ENCODE measurements at places on chromosomes 2 and 18. TPM values are rescaled to one million over a fixed set of nuclear protein-coding genes. Genes with fewer than 3 reads are reported as not detected.

- peak; percentile 8 for DNase-seq
Measured at GRCh38 chr2:225282858-225283710, 116.4 kb upstream of the NYAP2 start.

DNA sequence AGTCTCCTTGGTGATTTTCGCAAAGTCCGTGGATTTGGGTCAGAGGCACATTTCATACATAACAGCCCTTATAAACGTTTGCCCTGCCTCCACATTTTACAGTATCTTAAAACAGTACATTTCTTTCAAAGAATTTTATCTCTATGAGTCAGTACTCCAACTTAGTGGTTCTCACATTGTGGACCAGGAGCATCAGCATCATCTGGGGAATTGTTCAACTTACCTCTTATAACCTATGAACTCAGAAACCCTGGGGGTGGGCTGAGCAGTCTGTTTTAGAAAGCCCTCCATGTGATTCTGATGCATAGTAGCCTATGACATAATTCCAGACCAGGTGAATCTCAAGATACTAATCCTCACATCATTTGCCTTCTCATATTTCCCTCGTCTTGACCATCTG, 12.4 kb downstream of the SUPT7L start:
- DNase-seq: no peak

GRCh38 chr2:159228081-159228581, 58.4 kb downstream of the WDSUB1 start:
- DNase-seq: no peak

DNA sequence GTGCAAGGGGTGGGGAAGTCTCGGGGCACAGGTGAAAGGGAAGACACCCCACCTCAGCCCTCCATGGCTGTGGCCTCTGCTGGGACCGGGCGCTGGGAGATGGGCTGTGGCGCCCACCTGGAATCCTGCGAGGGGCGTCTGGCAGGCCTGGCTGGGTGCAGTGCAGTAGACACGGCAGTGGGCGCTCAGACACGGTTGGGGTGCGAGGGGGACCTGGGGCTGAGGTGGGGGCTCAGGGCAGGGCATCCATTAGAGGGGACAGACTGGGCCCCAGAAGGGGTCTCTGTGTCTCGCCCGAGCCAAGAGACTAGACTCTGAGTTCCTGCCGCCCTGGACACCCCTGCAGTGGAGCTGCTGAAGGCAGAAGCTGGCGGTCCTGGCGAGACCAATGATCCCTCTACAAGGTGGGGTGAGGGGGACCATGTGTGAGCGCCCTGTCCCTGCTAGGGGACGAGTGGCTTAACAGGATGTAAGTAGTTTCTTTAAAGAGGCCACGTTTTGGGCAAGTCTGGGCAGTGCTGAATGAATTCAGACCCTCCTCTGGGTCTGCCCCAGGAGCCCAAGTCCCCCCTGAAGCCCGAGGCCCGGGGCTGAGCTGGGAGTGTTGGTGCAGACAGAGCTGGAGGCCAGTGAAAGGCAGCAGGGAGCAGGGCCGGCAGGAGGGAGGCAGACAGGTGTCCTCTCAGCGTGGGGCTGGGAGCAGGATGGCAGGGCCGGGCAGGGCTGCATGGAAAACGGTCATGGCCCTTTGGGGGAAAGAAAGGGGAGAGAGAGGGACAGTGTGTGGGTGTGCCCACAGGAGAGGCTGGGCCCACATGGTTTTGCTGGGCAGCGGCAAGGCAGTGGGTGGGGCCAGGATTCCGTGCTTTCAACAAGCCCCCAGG, 57.2 kb downstream of the HS6ST1 start:
- no peak for DNase-seq

PLGLB1 gene
- not detected for total RNA-seq

ASXL2 gene
- total RNA-seq: 25.9 TPM

DNA sequence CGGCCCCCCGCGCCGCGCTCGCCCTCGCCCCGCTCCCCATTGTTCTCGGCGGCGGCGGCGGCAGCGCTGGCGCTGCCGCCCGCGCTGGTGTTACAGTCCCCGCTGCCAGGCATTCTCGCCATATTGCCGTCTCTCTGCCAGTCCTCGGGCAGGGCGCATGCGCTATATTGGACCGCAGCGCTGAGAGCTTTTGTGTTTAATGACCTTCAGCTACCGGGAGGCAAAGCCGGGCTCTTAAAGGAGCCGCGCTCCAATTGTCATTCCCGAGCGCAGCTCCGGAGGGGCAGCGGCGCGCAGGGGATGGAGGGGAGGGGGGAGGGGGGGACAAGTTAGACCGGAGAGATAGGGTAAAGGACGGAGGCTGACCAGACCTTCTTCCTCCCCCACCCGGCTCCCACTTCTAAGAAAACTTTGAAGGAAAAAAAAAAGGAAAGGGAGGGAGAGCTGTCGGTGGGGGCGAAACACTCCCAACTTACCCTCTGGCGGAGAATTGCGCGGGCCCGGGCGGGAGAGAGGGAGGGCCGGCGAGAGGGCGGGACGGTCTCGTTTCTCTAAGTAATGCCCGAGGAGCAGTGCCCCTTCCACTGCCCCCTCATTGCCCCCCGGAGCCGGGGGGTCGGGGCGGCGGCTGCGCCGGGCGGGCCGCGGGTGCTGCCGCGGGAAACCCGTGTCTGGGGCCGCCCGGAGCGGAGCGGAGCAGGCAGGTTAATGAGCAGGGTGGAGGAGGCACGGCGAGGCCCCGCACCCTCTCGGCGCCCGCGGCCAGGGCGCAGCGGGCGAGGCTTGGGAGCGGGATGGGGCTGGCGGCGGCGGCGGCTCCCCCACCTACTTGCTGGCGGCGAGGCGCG, at the start of gene KCTD1:
Gene KCTD1, minus strand, starts transcription at position 139 of the 848 bp plus-strand sequence. Its CDS starts 17 bp downstream, at position 122.
- DNase-seq: no peak

- peak; percentile 95 for DNase-seq
Measured at GRCh38 chr2:238420878-238421694, 5.6 kb upstream of the ASB1 start.

GRCh38 chr2:124254621-124255020, 229.5 kb downstream of the CNTNAP5 start:
- DNase-seq: no peak

- peak; percentile 30 for DNase-seq
Measured at GRCh38 chr2:161414042-161415033, 1.8 kb upstream of the TBR1 start.

DNA sequence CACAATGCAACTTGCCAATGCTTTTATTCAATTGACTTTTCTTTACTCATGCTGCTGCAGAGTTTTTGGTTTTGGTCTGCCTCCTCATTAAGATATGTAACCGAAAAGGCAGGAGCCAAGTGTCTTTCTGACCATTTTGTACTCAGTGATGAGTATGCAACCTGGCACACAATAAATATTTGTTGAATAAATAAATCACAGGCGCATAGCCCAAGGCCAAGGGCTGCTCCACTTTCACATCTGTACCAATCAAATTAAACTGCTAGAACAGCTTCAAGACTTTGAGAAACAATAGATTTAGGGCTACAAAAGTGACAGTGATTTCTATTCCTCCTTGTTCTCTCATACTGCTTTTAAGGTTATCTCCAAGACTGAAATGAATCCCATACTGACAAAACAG, 828.2 kb downstream of the RNF144A start:
- DNase-seq: no peak

DNA sequence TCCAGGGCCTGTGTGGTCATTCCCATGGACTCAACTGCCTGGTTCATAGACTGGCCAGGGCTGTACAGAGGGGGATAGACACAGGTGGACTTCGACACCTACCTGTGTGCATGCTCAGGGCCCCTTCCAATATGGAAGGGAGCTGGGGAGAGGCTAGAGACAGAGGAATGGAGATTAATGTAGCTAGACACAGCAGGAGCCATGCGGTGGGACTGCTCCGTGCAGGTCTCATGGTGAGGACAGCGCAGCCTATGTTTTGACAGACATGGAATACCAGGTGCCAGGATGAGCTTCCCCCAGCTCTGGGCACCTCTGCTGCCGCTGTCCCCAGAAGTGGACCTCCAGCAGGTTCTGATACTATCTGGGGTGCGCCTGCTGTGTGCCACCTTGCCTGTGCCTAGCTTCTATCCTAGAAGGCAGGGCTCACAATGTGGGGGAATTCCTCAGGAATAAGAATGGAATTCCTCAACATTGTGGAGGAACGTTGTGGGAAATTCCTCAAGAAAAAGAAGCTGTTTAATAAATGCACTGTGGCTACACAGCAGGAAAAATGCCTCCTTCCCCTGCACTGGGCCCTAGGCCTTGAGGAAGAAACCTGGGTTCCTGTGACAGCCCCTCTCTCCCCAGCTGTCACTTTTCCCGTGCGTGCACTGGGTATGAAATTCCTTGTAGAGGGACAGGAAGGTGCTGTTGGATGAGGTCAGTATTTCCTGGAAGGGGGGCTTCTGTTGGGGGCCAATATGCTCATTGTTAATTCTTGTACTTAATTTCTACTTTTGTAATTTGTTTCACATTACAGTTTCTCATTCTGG, 7.3 kb downstream of the IL1R1 start:
- no peak for DNase-seq

VIL1 gene
- 2.7 TPM for total RNA-seq

DNA sequence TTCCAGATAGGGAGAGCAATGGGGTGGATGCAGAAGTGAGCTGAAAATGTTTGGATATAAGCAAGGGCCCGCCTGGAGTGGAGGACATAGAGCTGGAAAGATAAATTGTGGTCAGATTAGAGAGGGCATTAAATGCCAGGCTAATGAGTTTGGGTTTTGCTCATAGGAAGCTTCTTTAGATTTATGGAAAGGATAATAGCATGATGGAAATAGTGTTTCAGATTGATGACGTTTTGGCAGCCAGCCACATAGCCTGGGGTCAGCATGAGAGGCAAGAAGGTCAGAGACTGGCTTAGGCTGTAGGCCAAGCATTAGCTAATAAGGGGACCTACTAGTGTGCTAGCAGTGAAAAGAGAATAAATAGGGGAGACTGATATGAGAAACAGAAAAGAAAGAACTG, 321.6 kb downstream of the STK39 start:
- no peak for DNase-seq

Measured in K562 (cell line).